ENCODE measurements at places on chromosomes 13 and 19.

- no peak for DNase-seq
Observed at GRCh38 chr13:24035411-24035810, 125.1 kb upstream of the SPATA13 start.

DNA sequence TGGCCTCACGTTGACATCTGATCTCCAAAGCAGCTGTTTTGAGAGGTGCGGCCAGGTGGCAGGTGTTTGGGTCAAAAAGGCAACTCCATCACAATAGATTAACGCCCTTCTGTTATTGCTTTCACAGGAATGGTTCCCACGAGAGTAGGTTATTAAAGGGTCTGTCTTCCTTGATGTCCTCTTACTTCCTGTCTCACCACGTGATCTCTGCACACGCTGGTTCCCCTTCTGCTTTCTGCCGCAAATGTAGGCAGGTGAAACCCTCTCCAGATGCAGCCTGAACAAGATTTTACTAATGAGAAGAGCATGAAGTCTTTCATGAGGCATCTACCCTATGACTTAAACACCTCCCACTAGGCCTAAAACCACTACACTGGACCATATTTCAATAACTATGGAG is 22.8 kb upstream of the ZNF564 start:
- DNase-seq = no peak

GRCh38 chr13:71374471-71375049 is 492.4 kb downstream of the DACH1 start:
- DNase-seq = peak; percentile 30

GRCh38 chr19:49231804-49232203 is 74.2 kb downstream of the TRPM4 start:
- no peak for DNase-seq

GRCh38 chr19:46917002-46917401 is 56.2 kb downstream of the ARHGAP35 start:
- DNase-seq = no peak

- peak; percentile 32 for DNase-seq
Observed at GRCh38 chr19:16814526-16815100, 14.6 kb upstream of the SIN3B start.

DNA sequence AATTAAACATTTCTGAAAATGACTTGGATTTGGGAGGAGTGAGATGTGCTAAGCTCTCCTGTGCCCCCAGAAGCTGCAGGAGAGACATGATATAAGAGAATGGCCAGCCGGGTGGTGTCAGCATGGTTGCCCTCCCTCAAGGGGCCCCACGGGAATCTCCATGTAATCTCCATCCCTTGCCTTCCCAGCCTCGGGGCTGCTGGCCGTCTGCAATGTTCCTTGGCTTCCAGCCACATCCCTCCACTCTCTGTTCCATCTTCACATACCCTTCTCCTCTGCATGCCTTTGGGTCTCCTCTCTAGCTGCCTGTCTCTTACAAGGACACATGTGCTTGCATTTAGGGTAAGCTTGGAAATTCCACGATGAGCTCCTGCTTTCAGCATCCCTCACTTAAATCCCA is 172.0 kb downstream of the TSHZ3 start:
- no peak for DNase-seq
